ENCODE measurements at places on chromosomes 13 and 19.

GRCh38 chr13:40770934-40771618 is at the start of gene MRPS31:
Gene MRPS31, minus strand, starts transcription at chr13:40771190. Its CDS starts 54 bp downstream, at chr13:40771136.
- DNase-seq = peak; percentile 96

GRCh38 chr13:97023117-97023516 is 28.8 kb upstream of the OXGR1 start:
- no peak for DNase-seq

GRCh38 chr13:38888309-38888708 is 102.3 kb downstream of the STOML3 start:
- no peak for DNase-seq

DNA sequence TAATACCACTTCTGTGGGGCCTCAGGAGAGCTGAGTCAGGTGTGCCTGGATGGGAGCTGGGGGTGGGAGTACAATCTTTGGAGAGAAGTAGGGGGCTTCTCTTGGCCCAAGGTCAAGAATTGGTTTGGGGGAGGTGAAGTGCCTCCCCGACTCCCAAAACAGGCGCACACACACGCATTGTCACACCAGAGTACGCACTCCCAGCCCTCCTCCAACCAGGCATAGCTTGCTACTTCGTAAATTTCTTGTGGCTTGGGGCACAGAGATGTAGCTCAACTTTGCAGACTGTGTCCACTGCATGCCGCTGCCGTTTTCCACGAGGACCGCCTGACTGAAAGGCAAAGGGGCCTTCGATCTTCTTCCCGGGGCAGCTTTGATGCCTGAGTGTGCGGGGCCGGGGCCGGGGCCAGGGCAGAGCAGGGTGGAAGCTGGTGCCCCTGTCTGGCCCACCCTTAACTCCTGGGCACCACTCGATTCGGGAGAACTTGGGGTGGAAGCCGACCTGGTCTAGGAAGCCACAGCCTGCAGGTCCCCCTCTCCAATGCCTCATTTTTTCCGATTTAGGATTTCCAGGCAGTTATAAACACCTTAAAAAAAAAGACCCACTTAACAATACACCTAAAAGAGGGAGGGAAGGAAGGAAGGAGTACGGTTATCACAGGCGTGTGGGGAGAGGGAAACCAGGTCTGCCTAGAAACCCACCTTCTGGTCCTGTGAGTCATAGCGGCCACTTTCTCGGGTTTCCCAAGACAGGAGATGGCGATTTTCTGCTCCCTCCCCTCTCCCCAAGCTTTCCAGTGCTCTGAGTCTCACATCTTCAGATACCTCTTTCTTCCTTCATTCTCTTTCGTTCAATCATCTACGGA is 5.8 kb upstream of the TSHZ3 start:
- peak; percentile 26 for DNase-seq

GRCh38 chr13:110653271-110653670 is 37.9 kb downstream of the NAXD start:
- no peak for DNase-seq

GRCh38 chr13:45108716-45109101 is 11.6 kb upstream of the GTF2F2 start:
- DNase-seq = peak; percentile 34

DNA sequence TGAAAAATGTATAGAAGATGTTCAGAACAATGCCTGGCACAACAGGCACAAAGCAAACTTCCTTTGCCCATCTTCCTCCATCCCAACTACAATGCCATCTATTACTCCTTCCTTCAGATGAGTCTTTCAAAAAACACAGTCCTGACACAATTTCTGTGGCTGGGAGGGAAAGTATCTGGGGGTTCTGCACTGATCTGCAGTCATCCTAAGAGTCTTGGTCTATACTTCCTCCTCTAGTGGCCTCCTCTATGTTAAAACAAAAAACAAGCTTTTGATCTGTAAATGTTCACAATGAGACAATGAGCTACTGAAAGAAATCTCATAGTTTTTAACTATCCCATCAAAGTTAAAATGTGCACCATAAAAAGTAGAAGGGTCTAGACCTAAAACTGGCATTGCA is 44.8 kb downstream of the USP12 start:
- no peak for DNase-seq

DNA sequence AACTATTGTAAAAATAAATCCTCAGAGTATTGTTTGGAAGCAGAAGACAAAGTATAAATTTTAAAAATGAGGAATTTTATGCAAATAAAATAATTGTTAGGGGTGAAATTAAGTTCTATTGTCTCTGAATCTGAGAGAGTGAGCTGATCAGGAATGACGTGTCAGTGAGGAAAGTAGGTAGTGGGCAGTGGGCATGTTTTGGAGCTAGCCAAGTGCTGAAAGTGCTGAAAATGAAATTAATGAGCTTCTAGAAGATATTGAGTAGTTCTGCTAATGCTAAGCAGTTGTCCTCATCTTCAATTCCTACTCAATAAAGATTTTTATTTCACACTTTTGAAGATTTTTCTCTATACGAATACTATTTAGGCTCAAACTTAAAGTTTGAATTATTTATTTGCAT is 1167.8 kb upstream of the PCDH20 start:
- DNase-seq = no peak

DNA sequence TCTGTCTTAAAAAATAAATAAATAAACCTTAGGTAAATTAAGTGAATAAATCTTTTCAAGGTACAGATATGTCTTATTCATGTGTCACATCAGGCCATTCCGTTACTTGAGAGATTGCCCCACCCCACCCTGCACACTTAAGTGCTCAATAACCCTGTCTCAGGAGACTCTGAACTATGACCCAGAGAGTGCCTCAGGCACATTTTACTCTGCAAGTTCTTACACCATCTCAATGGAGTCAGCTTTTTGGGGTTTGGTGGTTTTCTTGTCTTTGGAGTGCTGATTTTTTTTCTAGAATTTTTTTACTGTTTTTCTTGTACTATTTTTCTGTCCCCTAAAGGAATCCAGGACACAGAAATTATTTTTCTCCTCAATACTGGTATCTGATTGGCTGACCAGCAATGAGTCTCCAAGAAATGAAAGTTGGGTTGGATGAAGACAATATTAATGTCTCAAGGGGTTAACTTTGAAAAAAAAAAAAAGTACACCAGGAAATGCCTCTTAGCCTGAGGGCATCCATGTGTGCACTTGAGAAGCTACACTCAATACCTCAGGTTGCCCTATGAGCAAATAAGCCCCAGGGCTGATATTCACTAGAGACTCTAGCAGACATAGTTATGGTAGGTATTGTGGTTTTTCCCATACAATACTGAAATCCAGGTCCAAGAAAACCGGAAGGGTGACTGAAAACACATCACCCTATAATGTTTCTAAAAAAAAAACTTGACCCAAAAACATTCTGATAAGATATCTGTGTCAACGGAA is 114.6 kb upstream of the ZNF91 start:
- DNase-seq = no peak

DNA sequence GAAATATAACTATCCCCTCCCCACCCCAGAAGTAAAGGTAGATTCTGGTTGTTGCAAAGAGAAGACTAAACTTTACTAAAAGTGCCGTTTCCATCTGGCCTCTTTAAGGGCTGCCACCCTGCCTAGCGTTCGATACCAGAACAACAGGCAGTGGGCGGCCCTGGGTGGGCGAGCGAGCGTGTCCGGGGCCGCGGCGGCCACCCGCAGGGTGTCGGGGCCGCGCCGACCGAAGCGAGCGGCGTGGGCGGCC is 2.6 kb downstream of the FGF9 start:
- DNase-seq = peak; percentile 51

- no peak for DNase-seq
Measured at GRCh38 chr13:25927363-25927762, 124.5 kb downstream of the SHISA2 start.

DNA sequence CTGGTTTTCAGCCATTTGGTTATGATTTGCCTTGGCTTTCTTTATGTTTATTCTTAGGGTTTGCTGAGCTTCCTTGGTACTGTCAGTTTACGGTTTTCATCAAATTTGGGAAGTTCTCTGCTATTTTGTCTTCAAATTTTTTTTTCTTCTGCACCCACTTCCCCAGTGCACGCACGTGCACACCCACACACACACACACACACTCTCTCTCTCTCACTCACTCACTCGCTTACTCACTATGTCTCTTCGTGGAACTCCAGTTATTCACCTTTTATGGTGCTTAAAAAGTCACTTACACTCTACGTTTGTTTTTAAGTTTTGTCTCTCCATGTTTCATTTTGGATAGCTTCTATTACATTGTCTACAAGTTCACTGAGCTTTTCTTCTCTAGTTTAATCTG is 7.1 kb downstream of the AKAP11 start:
- DNase-seq = peak; percentile 66

- DNase-seq = no peak
Measured at GRCh38 chr13:99246100-99246499, 12.1 kb downstream of the GPR18 start.

GRCh38 chr13:95328386-95328785 is 27.1 kb upstream of the ABCC4 start:
- no peak for DNase-seq

- peak; percentile 56 for DNase-seq
Measured at GRCh38 chr13:41017159-41017558, 2.0 kb downstream of the ELF1 start.

DNA sequence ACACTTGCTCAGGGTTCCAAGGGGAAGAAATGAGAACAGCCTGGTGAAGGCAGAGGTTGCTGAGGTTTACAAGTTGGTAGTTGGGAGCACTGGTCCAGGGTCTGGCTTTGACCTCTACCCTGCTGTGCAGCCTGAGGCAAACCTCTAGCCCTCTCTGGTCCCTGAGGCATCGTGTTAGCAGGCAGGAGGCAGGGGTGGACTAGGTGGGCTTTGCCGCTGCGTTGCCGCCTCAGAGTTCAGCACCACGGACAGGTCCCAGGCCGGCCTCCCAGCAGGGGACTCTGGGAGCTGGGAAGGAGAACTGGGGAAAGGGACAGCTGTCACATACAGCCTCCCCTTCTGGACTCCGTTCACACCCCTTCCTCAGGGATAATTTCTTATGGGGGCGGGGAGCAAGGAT is 3.1 kb downstream of the NCAN start:
- DNase-seq = peak; percentile 30

DNA sequence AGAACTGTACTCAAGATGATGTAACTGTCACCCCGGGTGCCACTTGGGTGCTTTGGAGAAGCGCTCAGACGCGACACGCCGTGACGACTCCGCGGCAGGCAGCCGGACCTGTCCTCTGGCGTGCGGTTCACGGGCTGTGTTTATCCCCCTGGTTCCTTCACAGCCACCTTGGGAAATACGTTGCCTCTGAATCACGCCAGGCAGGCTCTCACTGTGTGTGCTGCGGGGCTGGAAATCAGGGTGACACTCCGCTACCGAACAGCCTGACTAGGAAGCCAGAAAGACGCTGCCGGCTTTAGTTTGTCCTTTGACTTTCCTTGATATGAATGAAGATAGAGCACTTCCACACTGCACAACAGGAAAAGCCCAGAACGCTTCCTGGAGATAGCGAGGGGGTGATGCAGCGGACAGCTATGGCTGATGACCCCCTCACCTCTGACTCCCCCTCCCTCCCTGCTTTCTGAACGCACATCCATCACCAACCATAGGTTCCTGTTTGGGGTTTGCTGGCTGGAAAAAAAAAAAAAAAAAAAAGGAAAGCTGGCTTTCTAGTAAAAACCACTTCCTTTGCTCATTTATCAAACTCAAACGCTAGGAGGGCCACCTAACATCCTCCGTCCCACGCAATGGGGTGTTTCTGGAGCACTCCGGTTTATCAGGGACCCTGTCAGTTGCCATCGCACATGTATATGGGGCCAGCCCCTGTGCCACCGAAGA is 3.7 kb upstream of the GP6 start:
- peak; percentile 87 for DNase-seq

GRCh38 chr13:32087955-32088747 is 56.6 kb downstream of the FRY start:
- no peak for DNase-seq

GRCh38 chr13:46607768-46608564 is 55.0 kb downstream of the LRCH1 start:
- DNase-seq = peak; percentile 47

GRCh38 chr19:22421797-22422196 is 349 bp downstream of the ZNF98 start:
- DNase-seq = no peak

DNA sequence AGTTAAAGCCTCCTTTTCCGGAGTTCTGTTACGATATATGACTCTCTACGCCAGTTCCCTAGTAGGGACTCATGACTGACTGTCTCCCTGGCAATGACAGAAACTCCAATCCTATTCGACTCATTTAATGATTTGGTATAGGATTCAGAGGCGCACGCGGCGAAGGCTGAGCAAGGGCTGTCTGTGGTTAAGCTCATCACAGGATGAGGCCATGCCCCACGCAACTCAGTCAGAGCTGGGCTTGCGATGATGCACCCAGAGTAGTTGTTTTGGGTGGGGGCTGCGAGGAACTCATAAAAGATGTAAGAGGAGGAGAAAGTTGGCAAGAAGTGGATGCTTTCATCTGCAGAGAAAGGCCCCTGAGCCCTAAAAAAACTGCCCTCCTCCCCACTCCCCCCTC is 468 bp upstream of the SERTM1 start:
- no peak for DNase-seq

DNA sequence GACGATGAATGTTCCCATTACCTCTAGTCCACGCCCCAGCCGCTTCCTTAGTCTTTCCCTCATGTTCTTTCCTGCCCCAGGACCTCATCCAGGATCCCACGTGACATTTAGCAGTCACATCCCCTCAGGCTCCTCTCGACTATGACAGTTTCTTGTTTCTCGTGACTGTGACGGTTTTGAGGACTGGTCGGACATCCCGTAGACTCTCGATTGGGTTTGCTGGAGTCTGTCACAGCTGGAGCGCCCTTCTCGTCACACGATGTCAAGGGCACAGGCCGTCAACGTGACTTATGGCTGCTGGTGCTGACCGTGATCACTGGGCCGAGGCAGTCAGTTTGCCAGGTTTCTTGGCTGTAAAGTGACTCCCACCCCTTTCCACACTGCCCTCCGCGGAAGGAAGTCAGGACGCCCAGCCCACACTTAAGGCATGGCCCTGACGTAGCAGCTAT is 22.8 kb downstream of the ELAVL1 start:
- no peak for DNase-seq

DNA sequence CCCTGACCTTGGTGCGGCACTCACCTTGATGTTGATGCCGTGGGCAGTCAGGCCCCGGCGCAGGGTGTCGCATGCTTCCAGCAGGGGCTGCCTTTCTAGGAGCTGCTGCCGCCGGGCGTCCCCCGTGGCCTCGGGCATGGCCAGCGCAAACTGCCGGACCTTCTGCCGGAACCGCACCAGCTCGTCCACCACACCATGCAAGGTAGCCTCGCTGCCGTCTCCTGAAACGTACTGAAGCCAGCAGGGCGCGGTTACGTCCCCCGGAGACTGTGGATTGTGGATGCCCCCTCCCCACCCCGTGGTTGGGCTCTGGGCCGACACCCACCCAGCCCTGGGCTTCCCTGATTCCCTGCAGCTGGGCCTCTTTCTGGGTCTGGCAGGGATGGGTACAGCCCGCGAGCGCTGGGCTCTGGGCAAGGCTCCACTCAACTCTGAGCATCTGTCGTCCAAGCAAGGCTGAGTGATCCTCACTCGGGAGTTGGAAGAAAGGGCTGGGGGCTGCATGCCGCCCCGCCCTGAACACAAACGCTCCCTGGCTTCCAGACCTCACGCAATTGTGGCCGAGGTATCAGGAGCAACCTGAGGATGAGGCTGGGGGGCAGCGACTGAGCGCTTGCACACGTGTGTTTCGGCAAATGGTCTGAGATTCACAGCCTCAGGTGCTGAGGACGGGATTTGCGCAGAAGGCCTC is 27.1 kb downstream of the NAXD start:
- DNase-seq = no peak
